ENCODE measurements at places on chromosomes 5 and 9.

DNA sequence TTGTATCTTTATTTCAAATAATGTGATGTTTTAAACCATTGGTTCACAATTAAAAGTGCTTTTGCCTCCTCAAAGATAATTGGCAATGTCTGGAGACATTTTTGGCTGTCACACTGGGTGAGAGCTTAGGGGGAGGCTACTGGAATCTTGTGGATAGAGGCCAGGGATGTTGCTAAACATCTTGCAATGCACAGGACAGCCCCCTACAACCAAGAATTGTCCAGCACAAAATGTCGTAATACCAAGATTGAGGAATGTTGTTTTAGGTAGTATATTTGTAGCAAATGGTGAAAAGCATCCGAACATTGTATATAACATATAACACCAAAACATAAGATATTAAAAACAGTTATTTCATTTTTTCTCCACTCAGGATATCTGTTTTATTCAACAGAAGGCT, 99.8 kb downstream of the SLC44A1 start:
- DNase-seq: no peak

- DNase-seq: no peak
These were observed 72.4 kb downstream of the KIAA0825 start for GRCh38 chr5:94545870-94546625.

- DNase-seq: no peak
These were observed 44.7 kb upstream of the IL17B start for GRCh38 chr5:149423794-149424268.

DNA sequence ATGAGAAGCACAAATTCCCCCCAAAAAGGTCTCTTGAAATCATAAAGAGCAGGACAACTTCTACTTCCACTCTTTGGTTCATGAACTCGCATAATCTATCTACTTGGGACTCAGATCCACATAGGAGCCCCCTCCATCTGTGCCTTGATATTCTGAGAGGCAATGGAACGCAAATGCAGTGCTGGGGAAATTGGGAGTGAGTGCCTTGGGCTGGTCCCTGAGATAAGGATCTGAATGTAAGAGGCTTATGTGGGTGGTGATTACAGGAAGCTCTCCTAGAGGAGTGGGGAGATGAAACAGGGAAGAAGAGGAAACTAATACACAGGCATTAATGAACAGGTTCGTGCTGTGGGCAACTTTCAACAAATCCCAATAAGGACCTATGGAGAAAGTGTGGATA, 285.6 kb downstream of the RASEF start:
- no peak for DNase-seq

- DNase-seq: no peak
These were observed 8.0 kb downstream of the VDAC1 start for GRCh38 chr5:133996683-133997252.

DNA sequence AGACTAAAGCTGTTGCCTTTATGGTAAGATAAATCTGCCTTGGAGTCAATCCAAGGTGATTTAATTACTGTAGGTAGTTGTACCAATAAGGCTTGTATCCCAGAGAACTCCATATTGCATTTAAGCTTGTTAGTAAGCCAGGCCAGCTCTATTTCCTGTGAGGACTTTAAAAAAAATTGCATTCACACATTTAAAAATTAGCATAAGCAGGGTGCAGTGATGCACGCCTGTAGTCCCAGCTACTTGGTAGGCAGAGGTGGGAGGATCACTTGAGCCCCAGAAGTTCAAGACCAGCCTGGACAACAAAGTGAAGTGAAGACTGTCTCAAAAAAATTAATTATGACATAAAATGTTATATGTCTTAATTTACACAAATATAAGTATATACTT, 28.7 kb upstream of the ABL1 start:
- DNase-seq: no peak

- DNase-seq: no peak
These were observed 245.6 kb upstream of the RAI14 start for GRCh38 chr5:34410411-34411139.

- DNase-seq: peak; percentile 95
These were observed 16.5 kb upstream of the QRFP start for GRCh38 chr9:130912932-130913598.

DNA sequence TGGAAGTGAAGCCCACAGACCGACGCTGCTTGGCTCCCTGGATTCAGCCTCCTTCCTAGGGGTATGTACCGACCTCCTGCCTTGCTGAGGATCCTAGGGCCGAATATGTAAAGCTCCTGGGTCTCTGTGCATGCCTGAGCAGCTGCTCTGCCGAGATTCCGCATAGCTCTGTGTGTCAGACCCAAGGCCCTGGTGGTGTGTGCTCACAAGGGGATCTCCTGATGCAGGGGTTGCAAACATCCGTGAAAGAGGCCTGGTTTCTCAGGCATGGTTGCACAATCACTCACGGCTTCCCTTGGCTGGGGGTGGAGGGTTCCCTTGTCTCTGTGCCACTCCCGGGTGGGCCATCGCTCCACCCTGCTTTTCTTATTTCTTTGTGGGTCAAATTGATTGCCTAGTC, 19.9 kb upstream of the SVEP1 start:
- DNase-seq: peak; percentile 30

DNA sequence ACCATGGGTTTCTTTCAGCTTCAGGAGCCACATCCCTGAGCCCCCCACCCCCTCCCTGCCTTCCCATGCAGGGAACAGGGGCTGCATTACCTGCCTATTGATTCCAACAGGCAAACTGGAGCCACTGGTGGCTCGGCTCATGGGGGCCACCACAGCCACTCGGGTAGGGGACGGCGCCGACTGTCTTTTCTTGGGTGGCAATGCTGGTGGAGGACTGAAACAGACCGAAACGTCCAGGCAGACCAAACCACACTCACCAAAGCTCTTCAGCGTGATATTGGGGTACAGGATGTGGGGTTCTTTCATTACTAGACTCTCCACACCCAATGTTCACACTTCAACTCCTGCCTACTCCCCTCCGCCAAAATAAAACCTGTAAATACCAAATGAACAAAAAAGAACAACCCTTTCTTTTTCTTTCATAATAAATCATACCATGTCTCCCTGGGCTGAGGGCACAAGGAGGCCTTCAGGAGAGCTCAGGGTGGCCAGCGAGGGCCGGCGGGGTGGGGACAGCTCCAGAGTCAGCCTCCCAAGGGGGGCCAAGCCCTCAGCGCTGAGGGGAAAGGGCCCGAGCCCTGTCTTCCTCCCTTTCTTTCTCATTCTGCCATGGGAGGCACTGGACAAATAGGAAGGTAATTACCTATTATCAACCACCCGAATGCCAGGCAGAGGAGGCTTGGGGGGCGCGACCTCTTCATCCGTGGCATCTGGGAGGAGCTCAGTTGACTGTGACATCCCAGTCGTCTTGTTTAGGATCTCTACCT, 83.3 kb downstream of the PRRT1B start:
- no peak for DNase-seq

- peak; percentile 100 for DNase-seq
These were observed 209.2 kb downstream of the DIRAS2 start for GRCh38 chr9:90433398-90433941.

DNA sequence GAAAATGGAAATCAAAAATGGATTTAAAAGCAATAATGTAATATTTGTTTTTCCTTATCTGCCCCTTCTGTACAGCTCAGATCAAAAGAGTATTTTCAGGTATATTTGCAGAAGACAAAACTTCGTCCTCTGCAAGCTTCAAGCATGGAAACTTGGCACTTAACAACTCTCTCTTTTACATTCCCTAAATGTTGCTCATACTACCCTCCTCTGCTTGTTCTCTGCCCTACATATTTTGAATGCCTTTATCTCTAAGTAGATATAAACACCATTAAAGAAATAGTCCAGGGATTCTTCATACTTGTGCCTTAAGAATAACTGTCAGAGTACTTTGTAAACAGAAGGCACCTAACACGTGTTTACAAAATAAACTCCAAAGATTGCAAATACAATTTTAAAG, 19.2 kb upstream of the SMC2 start:
- peak; percentile 66 for DNase-seq

- DNase-seq: no peak
These were observed 24.3 kb upstream of the NEURL1B start for GRCh38 chr5:172616730-172617129.

DNA sequence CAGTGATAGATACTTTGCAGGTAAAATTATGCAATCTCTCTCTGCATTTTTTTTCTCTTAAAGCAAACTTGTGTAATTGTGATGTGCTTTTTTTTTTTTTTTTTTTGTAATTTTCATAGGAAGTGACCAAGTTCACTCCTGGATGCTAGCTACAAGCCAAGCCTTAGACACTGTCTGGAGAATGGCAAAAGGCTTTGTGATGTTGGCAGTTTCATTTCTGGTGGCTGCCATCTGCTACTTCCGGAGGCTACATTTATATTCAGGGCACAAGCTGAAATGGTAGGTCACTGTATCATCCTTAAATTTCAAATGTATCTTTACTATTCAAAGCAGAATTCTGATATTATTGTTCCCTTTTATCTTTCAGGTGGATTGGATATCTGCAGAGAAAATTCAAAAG, 19.3 kb downstream of the OTULINL start:
- DNase-seq: no peak

GRCh38 chr5:170420806-170421412, 31.7 kb upstream of the KCNMB1 start:
- peak; percentile 61 for DNase-seq

- no peak for DNase-seq
These were observed 55.5 kb upstream of the IFNK start for GRCh38 chr9:27468462-27469110.

- DNase-seq: no peak
These were observed 69.2 kb upstream of the MYO10 start for GRCh38 chr5:17005107-17005828.

DNA sequence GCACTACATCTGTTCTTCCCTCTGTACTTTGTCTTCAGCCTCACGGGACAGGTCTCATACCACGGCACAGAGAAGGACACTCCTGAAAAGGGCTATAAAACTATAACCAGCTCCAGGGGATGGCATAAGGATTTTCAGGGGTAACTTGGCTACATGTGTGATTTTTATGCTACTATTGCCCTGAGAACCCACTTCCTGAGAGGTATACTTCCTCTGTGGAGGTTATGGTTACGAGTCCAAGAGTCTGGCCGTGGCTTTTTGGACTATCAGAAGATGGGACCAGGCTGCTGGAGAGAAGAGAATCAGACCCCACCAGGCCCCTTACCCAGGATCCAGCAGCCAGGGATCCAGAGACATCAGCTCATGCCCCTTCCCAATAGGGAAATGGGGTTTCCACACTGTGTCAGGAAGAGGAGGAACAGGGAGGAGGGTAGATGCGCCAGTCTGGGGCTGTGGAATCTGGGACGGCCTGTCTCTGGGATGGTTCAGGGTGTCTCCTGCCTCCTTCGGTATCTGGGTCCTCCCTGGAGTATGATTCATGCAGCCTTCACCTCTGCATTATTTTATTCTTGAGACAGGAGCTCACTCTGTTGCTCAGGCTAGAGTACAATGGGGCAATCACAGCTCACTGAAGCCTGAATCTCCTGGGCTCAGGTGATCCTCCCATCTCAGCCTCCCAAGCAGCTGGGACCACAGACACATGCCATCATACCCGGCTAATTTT, 29.7 kb downstream of the WHRN start:
- no peak for DNase-seq

DNA sequence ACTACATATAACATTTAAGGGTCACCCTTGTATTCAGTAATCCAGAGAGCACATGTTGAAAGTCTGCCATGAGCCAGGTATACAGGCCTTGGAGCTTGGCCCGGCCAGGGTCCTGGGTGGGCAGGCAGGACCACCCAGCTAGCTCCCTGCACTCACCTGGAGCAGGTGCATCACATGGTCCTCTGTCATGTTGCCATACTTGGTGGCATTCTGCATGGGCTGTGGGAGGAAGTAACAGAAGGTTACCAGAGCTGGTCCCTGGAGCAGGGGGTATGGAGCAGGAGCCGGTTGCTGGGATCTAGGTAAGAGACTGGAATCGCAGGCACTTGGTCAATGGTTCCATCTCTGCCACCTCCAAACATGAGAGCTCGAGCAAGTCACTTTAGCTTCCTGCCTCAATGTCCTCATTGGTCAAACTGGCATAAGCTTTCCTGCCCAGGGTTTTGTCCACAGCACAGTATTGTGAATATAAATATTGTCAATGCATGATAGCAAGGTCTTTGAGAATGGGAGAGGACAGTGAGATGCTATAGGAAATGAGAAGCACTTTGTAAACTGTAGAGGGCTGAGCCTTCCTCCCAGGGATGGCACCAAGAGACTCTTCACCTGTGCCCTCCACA, 6.5 kb downstream of the CD74 start:
- no peak for DNase-seq

DNA sequence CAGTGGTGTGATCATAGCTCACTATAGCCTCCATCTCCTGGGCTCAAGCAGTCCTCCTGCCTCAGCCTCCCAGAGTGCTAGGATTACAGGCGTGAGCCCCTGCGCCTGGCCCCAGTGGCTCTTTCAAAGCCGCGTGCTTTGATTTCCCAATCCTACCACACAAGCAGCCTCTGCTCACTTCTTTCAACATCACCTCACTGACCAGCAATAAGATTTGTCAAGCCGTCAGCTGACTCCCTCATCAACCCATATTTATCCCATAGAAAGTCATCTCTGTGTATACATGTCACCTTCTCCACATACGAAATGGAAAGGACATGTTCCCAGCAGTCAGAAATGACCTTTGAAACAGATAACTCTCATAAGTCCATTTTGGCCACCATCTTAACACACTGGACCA, 26.0 kb downstream of the SLC31A2 start:
- DNase-seq: no peak

DNA sequence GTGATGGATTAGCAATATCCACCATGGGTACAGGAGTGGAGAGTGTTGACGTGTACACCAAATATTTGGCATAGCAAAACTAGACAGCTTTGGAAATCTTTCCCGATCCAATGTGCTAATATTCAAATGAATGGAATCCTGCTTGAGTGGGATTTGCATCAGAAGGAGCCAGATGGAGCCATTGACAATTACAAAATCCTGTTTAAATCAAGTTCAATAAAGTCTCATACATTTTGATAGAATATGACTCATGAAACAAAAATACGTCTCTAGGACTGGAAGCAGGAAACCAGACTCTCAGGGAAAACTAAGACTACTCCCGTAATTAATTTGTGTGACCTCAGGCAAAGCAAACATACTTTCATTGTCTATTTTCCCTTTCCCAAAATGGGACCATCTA, 13.0 kb downstream of the TNC start:
- peak; percentile 10 for DNase-seq

DNA sequence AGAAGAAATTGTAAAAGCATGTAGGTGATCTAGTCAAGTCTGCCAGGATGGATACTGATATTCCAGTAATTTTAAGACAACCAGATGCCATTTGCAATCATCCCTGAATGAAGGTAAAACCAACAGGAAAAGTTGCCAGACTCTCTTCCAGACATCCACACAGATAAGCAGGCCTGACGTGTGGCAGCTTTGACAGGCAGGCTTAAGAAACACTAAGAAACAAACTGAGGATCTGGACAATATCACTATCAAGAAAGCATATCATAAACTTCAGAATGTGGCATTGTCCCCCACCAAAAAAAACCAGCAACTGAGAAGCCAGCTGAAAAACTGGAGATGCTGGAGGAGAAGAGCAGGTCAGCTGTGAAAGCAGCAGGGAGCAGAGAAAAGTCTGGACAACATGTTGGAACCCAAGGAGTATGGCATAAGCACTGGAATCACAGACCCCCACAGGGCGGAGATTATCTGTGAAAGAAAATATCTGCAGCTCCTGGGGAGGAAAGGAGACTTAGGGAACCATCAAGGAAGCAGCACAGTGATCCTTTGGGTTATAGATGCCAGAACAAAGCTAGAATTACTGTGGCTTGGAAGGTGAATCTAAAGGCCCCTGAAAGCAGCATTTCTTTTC, 307.0 kb downstream of the CWC27 start:
- no peak for DNase-seq

- DNase-seq: peak; percentile 47
These were observed 65.5 kb upstream of the SPTLC1 start for GRCh38 chr9:92180669-92181181.

All from kidney tubule cell (primary cell).